Fibroblast of skin of back (primary cell): ENCODE measurements at places on chromosomes 16 and 17.
A peak's percentile ranks its signal among the peaks of the same experiment; 100 is the strongest.

- DNase-seq = peak; percentile 75
Measured at GRCh38 chr16:89167425-89167941, 4.1 kb upstream of the CDH15 start.

DNA sequence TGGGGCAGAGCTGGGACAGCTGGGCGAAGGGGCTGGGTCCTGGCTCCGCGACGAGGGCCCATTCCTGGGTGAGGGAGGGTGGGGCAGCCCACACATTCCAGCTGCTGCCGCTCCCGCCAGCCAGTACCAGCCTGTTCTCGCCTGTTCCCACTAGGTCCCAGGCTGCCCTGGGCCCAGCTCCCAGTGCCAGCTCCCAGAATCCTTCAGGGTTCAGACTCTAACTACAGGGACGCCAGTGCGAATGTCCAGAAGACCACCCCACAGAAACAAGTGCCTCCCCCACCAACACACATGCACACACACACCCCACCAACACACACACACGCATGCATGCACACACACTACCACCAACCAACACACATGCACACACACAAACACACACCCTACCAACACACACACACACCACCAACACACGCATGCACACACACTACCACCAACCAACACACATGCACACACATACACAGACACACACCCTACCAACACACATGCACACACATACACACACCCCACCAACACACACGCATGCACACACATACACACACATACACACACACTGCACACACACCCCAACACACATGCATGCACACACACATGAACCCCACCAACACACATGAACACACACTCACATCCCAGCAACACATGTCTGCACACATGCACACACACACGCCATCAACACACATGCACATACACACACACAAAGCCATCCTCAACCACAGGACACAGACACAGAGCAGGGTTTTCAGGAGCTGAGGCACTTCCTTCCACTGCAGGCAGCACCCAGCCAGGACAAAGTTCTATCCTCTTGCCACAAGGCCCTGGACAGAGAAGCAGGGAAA, 27.5 kb upstream of the KRT17 start:
- no peak for DNase-seq

GRCh38 chr17:75877752-75878173, 618 bp downstream of the TRIM47 start:
- DNase-seq = peak; percentile 75

DNA sequence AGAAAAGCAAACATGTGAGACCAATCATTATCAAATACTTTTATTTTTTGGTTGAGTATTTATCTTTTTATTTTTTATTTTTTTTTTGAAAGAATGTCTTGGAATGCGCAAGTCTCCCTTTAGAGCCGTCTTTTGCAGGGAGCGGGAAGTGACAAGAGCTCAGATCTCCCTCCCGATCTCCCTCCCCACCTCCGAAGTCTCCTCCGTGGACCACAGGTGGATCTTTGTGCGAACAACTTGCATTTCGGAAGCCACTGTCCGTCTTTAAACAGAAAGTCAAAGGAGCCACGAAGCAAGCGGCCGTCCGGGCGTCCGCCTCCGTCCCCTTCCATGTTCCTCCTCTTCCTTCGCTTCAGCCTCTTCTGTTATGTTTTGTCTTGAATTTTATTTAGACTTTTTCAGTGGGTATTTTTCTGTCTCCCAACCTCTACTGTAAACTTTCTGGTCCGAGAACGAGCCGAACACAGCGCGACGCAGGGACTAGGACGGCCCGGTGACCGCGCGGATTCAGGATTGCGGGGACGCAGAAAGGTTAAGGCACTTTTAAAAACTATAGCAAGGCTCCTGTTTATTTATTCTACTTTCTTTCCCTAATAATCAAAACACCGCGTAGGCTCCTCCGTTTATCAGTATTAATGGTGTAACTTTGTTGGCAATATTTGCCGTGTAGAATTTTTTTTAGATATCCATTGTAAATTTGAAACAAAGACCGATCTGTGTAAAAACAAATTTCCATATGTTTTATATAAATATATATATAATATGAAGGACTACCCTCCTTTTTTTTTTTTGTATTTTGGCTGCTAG, 3.3 kb downstream of the FOXF1 start:
- DNase-seq = no peak

- peak; percentile 49 for DNase-seq
Measured at GRCh38 chr17:66643815-66644710, 190.9 kb upstream of the CACNG5 start.

DNA sequence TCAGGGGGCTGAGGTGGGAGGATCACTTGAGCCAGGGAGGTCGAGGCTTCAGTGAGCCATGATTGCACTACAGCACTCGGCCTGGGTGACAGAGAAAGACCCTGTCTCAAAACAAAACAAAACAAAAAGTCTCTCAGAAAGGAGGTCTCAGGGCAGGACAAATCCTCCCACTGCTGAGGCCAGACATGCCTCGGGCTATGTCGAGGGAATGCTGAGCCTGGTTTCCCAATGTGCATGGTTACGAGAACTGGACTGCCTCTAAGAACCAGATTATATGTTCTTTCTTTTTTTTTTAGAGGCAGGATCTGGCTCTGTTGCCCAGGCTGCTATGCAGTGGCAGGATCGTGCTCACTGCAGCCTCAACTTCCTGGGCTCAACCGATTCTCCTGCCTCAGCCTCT, 27.6 kb downstream of the TRAP1 start:
- DNase-seq = no peak

- peak; percentile 29 for DNase-seq
Measured at GRCh38 chr17:81665205-81666091, 957 bp downstream of the OXLD1 start.

DNA sequence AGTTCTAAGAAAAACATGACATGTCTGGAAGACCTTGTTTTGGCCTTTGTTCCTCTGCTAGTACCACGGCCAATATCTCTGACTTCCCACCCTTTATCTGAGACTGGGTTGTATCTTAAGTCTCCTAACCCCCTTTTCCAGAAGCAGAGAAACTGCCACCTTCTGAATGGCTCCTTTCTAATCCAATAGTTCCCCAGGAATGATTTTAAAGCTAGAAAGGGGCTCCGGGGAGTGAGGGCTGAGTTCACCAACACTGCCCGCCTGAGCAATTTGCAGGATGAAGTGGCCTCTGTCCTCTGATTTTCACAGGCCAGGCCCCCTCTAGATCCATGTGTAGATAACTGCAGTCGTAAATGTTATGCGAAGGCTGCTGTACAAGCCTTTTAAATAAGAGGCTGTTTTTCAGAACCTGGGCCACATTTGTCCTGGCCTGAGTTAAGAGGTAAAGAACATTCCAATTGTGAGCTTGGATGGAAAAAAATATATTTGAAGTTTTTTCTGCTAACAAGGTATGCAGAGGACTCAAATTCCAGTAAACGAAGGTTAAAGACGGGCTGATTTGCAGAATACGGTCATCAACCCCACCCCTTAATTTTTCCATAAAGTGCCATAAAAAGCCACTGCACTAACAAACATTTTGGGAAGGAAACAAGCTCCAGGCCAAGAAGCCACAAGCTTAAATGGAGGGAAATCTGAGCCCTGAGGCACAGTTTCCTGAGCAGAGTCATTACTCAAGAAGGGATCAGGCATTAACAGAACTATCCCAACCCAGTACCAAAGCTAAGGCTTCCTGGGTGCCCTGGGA, 117.0 kb upstream of the MAF start:
- DNase-seq = no peak

DNA sequence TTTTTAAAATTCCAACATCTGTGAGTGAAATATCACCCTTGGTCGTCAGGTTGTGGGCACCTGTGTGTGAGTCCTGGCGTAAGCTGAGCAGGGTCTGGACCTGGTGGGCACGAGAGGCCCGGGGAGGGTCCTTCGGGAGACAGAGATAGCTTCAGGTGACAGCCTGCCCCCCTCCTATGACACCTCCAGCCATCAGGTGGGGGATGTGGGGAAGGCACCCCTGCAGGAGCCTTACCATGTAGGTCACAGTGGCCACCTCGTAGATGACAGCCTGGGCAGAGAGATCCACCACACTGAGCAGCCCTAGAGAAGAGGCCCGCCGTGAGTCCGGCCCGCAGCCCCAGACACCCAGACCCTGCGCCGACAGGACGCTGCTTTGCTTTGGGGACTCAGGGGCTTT, 11.2 kb downstream of the SLC47A2 start:
- DNase-seq = no peak

DNA sequence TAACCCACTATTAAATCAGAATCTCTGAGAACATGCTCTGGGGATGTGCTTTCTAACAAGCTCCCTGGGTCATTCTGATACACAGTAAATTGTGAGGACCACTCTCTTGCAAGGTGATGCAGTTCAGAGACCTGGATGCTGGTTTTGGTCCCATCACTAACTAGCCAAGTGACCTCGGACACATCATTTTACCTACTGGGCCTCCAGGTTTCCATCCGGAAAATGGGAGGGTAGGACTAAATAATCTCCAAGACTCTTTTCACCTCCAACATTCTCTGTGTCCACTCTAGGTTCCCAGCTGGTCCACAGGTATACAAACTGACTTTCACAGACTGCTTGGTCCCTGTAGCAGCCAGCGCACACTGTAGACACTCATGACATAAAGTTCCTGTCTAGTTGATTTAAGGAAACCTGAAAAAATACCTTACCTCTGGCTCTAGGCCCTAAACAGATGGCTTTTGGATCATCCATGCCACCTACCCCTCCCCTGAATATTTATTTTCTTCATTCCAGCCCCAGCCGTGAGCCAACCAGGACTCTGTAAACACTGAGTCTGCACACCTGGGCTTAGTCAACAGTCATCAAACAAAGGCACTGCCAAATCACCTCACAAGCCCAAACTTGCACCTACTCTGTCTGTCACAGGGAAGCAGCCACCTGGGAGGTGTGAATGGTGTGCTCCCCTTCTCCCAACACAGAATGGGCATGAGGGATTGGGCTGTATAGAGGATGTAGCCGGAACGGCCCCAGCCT, 51.3 kb upstream of the MRPS23 start:
- no peak for DNase-seq

- DNase-seq = no peak
Measured at GRCh38 chr16:19833581-19833980, 51.1 kb downstream of the GPRC5B start.

DNA sequence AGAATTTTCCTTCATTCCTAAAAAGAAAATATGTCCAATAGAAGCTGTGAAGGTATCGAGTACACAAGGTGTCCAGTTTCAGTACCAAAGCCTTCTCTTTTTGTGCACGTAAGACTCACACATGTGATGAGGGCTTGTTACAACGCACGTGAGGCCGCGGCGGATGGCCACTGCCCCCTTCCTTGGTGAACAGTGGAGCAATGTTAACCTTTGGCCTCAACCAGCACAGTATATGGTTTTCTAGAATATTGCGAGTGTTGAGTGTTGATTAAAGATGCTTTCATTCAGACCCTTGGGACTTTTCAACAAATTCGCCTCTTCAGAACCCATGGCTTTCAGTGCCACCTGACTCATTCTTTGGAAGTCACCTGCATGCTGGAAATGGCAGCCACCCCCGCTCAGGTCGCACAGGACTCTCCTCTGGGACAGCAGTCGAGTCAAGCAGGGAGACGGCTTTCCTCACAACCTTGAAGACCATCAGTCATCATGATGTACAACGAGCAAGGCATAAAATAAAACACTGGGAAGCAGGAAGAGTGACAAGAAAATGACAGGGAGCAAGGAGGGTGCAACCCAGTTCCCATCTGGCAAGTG, 14.5 kb downstream of the MAP1LC3B start:
- no peak for DNase-seq

DNA sequence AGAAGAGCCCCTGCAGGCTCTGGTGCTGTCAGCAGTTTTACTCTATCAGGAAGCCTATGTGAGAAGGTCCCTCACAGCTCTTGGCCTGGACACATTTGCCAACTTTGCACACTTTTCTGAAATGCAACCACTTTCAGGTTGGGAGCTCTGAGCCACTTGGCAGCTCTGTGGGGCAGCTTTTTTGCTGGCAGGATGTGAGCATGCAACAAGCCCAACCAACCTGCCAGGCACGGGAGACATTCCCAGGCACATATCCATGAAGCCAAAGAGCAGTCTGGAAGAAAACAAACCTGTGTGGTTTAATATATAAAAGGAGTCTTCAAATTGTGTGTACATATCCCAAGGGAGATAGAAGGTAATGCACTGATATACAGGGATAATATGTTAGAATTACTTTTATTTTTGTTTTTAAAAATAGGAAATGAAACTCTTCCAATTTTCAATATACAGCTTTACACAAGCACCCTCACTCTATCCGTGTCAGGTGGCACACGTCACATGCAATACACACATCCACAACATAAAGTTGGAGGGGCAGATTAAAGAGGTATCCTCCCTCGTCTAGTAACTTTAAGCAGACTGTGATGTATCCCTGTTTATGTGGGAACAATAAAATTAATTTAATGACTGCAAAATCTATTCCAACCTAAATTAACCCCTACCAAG, 57.4 kb upstream of the COX10 start:
- no peak for DNase-seq

DNA sequence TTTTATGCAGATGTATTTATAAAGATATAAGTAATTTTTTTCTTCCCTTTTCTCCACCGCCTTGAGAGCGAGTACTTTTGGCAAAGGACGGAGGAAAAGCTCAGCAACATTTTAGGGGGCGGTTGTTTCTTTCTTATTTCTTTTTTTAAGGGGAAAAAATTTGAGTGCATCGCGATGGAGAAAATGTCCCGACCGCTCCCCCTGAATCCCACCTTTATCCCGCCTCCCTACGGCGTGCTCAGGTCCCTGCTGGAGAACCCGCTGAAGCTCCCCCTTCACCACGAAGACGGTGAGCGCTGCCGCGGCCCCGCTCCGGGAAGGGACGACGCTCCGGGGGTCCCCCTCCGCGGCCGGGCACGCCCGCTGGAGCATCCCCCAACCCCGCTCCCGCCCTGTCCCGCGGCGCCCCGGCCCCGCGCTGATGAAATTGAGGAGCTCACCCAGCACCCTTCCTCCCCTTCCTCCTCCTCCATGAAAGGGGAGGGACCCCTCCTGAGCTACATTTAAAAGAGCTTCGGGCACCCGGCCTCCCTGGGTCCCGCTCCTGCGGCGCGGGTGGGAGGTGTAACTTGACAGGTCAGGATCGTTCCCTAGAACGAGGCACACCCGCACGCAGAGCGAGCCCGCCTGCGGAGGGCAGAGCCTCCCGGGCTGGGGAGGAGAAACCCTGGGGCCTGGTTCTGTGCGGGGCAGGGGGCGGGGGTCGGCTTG, 706 bp downstream of the HLF start:
- no peak for DNase-seq

DNA sequence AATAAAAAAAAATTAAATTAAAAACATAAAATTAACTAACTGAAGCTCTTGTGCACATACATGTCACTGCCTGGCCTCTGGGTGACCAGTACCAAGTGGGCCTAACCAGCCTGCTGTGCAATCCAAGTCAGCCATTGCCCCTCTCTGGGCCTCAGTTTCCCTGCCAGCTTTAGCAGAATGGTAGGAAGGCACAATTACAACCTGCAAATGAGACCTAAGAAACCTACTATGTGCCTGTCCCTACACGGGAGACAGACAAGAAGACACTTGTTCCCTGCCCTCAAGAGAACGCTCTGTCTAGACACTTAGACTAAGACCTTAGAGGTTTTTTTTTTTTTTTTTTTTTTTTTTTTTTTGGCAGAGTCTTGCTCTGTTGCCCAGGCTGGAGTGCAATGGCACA, 1.7 kb downstream of the CIAPIN1 start:
- no peak for DNase-seq

- DNase-seq = peak; percentile 39
Measured at GRCh38 chr17:38761612-38762011, 9.1 kb downstream of the PSMB3 start.

GRCh38 chr17:81907219-81908145, 3.7 kb downstream of the PCYT2 start:
- DNase-seq = no peak
